NCI-H2029 treated with DMSO at 0.1 percent for 48 hours (cell line): ENCODE measurements at places on chromosomes 6 and 20.

GRCh38 chr6:28914941-28915340 is 8.8 kb downstream of the TRIM27 start:
- DNase-seq: no peak

DNA sequence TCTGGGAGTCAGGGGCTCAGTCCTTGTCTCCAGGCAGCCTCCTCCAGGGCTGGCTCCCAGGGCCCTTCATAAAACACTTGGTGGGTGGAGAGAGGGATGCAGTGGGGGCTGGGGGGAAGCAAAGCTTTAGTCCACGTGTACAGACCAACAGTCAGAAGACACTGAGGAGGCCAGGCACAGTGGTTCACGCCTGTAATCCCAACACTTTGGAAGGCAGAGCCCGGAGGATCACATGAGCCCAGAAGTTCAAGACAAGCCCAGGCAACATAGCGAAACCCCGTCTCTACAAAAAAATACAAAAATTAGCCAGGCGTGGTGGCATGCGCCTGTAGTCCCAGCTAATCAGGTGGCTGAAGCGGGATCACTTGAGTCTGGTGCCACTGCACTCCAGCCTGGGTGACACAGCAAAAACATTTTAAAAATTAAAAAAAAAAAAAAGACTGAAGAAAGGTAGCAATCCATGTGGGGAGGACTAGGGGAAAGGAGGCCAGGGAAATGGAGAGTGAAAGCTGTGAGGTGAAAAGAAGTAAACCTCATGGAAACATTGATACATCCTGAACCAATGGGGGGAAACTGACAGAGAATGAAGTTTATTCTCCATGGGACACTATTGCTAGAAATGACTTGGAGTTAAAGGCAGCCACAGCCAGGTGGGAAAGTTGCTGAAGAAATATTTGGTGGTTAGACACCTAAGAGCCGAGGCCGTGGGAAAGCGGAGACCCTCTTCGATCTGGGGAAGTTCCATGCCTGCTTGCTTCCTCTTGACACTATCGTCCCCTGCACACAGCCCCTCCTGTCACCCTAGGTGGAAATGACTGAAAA is 35.4 kb downstream of the PIM1 start:
- no peak for DNase-seq

- no peak for DNase-seq
Measured at GRCh38 chr20:15482525-15482924, 1090.7 kb downstream of the KIF16B start.

- DNase-seq: no peak
Measured at GRCh38 chr20:5401277-5401875, 84.6 kb upstream of the PROKR2 start.

DNA sequence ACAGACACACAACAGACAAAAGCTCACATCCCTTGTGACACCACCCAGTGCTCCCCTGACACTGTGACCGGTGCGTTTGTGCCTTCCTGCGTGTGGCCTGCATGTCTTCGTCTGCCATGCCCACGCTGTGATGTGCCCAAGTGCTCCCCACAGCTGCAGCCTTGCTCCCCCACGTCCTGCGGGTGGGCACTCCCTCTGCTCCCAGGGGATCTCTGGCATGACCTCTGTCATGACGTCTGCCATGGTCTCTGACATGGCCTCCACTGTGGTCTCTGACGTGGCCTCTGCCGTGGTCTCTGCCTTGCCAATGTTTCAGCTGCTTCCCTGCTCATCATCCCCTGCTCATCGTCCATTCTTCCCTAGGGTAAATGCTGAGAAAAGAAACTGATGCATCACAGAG is 200.9 kb downstream of the DLL1 start:
- no peak for DNase-seq

- no peak for DNase-seq
Measured at GRCh38 chr6:50927800-50928199, 109.1 kb downstream of the TFAP2B start.

DNA sequence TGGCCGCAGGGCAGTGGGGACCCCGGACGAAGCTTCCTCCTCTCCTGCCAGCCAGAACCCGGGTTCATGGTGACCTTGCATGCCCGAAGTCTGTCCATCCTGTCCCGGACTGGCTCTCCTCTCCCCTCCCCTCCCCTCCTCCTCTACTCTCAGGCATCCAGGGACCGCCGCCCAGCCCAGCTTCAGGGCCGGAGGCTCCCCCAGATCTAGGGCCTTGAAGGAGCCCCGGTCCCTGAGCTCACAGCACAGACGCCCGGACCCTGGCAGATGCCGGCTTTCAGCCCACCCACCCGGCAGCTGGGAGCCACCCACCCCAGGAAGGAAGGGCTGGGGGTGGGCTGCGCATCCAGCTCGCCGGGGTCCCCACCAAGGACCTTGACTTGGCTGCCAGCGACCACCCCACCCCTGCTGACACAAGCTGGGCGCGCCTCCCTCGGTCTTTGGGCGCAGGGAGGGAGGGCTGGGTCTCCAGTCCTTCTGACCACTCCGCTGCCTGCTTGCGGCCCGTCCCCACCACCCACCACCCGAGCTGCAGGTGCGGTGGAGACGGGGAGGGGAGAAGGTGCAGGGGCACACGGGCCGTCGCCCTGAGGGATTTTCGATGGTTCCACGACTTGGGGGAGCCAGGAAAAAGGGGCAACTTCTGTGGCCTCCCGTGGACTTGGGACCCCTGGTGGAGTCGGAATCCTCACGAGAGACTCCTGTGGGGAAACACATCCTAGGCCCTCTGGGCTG is 5.8 kb upstream of the ABHD16B start:
- DNase-seq: no peak

DNA sequence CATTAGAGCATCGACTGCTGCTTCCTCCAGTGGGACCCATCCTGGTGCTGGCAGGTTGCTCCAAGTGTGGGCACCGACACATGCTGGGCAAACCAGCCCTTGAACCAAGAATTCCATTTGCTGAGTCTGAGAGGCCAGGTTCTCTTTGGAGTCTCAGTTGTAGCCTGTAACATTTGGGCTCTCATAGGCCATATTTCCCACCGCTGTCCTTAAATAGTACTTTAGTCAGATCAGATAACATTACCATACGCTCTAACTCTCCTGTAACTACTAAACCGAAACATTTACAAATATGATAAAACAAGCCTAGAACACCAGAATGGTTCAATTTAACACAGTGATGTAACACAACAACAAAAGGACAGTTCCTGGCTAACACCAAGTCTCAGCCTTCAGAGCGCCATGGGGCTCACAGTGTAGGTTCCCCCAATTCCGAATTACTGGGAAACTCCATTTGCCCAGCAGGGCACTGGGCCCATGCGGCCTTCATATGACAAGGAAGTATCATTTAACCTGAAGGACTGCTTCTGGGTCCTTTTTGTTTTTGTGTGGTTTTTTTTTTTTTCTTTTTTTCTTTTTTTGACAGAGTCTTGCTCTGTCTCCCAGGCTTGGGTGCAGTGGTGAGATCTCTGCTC is 28.4 kb upstream of the CD93 start:
- DNase-seq: no peak

- no peak for DNase-seq
Measured at GRCh38 chr6:132479131-132479530, 33.8 kb downstream of the STX7 start.

GRCh38 chr20:57509665-57510237 is 15.2 kb downstream of the CTCFL start:
- DNase-seq: no peak

DNA sequence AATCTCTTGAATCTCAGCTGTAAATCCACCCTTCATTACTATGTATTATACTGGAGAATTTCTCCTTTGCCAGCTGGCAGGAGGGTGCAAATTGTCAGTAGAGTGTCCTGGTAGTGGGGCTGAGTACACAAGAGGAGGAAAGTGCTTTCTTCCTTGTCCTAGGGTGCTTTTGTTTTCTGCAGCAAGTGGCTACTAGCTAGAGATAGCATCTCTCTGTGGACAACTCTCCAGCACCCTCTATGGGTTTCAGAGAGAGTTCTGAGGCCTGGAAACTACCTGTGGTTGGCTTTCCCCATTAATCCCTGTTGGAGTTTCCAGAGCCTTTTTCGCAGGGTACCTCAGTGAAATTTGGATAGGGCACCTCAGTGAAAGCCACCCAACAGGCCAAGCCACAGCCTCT is 422.5 kb upstream of the RGS17 start:
- no peak for DNase-seq

- no peak for DNase-seq
Measured at GRCh38 chr6:105990151-105990550, 96.0 kb upstream of the PRDM1 start.

- no peak for DNase-seq
Measured at GRCh38 chr6:53888931-53889330, 94.1 kb downstream of the LRRC1 start.

DNA sequence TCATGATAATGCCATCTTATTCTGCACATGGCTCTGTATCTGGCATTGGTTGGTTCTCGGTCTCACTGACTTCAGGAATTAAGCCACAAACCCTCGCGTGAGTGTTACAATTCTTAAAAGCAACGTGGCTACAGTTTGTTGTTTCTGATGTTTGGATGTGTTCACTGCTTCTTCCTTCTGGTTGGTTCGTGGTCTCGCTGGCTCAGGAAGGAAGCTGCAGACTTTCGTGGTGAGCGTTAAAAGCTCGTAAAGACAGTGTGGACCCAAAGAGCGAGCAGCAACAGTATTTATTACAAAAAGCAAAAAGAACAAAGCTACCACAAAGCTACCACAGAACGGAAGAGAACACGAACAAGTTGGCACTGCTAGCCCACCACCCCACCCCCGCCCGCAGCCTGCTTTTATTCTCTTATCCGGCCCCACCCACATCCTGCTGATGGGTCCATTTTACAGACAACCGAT is 51.1 kb downstream of the MYLIP start:
- no peak for DNase-seq

DNA sequence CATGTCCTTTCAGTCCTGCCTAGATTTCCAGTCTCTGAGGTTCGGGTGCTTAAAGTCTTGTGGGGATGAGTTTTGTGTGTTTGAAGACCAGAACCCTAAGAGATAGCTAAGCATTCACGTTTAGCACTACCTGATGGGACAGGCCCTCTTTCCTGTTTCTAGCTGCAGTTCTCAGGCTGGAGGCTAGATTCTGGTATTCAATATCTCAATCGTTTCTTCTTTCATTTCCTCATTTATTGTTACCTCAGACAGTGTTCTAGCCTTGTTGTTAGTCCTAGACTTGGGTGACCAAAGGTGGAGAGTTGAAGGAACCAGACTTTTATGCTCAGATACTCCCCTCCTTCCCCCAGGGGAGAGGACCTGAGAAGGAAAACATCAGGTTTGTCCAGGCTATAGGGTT is 16.8 kb downstream of the CEP250 start:
- DNase-seq: no peak

- DNase-seq: no peak
Measured at GRCh38 chr20:50722424-50723155, 8.8 kb upstream of the PARD6B start.

GRCh38 chr6:159107451-159108260 is 61.5 kb upstream of the FNDC1 start:
- DNase-seq: no peak

DNA sequence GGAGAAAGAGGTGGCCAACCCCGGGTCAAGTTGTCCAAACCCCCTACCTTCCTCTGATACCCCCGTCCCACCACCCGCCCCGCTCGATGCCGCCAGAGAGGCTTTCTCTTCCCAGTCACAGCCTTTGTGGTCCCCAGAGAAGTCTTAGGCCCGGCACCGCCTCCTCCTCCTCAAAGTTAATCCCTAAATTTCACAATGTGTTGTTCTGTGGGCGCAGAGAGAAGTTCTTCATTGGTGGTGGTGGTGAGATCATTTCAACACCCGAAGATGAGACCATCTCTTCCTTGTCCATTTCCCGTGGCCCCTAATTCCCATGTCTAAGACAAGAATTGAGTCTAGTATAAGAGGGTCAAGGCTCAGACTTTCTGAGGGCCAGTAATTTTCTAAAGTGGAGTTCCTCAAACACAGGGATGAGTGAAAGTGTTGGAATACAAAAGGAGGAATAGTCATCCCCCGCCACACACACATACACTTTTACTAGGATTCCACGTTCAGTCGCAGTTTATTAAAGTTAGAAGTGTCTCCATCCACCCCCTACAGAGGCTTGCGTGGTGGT is 10.4 kb downstream of the TRIM31 start:
- no peak for DNase-seq

DNA sequence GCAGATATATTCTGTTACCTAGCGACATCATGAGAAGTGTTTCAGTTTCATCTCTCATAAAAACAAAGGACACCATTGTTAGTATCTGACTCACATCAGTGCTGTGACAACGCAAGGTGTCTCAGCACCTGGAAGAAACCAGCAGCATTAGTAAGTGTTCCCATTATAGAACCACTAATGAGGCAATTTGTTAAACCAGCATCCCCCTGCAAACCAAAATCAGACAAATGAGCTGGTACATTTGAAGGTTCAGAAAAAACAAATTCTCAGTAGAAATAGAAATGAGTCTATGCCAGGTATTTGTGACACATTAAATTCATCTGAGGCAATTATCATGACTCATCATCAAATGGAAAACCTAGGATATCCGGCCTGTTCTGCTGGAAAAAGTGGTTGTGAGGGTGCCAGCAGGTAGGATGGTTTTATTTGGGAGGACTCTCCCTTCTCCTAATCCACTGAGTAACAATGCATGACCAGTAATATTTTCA is 151.7 kb downstream of the TMEM200A start:
- DNase-seq: no peak

- DNase-seq: no peak
Measured at GRCh38 chr6:125190667-125191066, 37.1 kb downstream of the TPD52L1 start.

DNA sequence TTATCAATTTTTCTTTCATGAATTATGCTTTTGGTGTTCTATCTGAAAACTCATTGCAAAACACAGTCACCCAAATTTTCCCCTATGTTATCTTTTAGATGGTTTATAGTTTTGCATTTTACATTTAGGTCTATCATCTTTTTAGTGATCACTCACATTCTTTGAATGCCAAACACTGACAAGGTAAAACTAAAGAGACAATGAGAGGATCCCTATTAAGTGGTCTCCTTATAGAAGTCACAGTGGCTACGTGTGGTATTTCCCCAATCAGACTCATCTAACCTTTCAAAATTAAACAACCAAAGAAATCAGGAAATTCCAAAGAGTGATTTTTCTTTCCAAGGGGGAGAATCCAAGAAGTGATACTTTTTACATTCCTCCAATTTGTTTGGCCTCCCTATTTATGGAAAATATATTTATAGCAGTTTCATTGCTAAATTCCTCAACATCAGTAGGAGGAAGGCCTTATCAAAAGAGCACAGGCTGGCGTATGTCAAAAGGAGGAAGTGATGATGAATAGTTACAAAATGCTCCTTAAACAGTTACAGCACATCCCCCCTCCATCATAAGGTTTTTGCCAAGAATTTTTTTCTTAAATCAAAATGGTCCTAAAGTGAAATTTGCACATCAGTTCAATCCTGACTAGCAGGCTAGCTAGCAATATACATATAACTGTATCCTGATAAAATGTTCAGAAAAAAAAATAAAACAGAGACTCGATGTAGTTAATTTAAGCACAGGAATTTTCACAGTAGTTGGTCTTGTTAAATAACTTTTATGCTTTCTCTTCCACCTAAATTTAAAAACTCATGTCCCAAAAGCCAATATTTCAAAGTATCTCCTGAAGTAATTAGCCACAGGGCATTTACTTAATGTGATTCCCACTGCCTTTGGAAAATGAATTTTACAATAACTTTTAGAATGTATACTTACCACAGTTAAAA is 76.2 kb upstream of the IPCEF1 start:
- no peak for DNase-seq

GRCh38 chr20:2408111-2408510 is 27.4 kb downstream of the TGM6 start:
- no peak for DNase-seq

- DNase-seq: no peak
Measured at GRCh38 chr20:53829724-53830521, 236.3 kb upstream of the ZNF217 start.

- DNase-seq: no peak
Measured at GRCh38 chr6:35474131-35474941, 6.1 kb downstream of the RPL10A start.
